Common myeloid progenitor, CD34-positive (primary cell): ENCODE measurements at places on chromosomes 5 and 9.

GRCh38 chr5:180173198-180173544, 35.8 kb downstream of the RASGEF1C start:
- H3K4me3 ChIP-seq = no peak overlapping the region
- H3K36me3 ChIP-seq = no peaks in the 10 kb centered on the region
- no peak for DNase-seq
- peaks cover 3% of the 10 kb centered on the region for H3K4me1 ChIP-seq
- H3K27me3 ChIP-seq = no peaks in the 10 kb centered on the region

- no peaks in the 10 kb centered on the region for H3K4me1 ChIP-seq
- no peak overlapping the region for H3K27ac ChIP-seq
- H3K36me3 ChIP-seq = no peaks in the 10 kb centered on the region
- no peaks in the 10 kb centered on the region for H3K27me3 ChIP-seq
- no peak for DNase-seq
Measured at GRCh38 chr5:171520300-171521174, 101.1 kb downstream of the FGF18 start.

- no peak for DNase-seq
- H3K4me3 ChIP-seq = no peak overlapping the region
- no peaks in the 10 kb centered on the region for H3K27me3 ChIP-seq
- H3K4me1 ChIP-seq = no peaks in the 10 kb centered on the region
- H3K36me3 ChIP-seq = no peaks in the 10 kb centered on the region
Measured at GRCh38 chr9:100064872-100065581, 33.8 kb downstream of the ERP44 start.

DNA sequence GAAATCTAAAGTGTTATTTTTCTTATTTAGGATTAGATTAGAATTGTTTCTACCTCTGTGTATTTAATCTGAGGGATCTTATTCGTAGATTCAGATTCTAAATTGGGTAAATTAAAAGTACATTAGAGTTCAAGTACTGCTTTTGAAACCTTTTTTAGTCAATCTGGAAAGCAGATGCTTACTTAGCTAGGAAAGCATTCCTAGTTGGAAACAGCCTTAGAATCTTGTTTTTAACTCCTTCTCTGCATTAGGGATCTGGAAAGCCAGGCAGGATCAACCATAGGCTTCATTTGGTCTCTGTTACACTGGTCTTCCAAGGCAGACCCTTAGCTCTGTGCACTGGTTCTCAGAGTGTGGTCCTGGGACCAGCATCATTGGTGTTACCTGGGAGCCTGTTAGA, 247.4 kb downstream of the NR3C1 start:
- no peak for DNase-seq
- no peak overlapping the region for H3K4me3 ChIP-seq
- no peaks in the 10 kb centered on the region for H3K4me1 ChIP-seq
- H3K36me3 ChIP-seq = no peaks in the 10 kb centered on the region
- H3K27me3 ChIP-seq = no peaks in the 10 kb centered on the region
- no peak overlapping the region for H3K27ac ChIP-seq

GRCh38 chr5:154368041-154368800, 77.6 kb upstream of the SAP30L start:
- no peaks in the 10 kb centered on the region for H3K27me3 ChIP-seq
- H3K4me3 ChIP-seq = no peak overlapping the region
- no peaks in the 10 kb centered on the region for H3K4me1 ChIP-seq
- no peaks in the 10 kb centered on the region for H3K36me3 ChIP-seq

GRCh38 chr5:127290019-127290945, at the start of gene MEGF10:
Gene MEGF10 (plus strand): TSS chr5:127290796. CDS start chr5:127331309, 40,513 bp downstream.
- peaks cover 12% of the 10 kb centered on the region for H3K4me1 ChIP-seq
- peaks cover 17% of the 10 kb centered on the region for H3K27me3 ChIP-seq
- DNase-seq = no peak
- H3K4me3 ChIP-seq = peak within 1 kb of the TSS; percentile 62
- no peaks in the 10 kb centered on the region for H3K36me3 ChIP-seq

- no peak overlapping the region for H3K4me3 ChIP-seq
- H3K27ac ChIP-seq = no peak overlapping the region
- no peak for DNase-seq
- no peaks in the 10 kb centered on the region for H3K36me3 ChIP-seq
Measured at GRCh38 chr5:32512926-32513325, 68.4 kb upstream of the ZFR start.

DNA sequence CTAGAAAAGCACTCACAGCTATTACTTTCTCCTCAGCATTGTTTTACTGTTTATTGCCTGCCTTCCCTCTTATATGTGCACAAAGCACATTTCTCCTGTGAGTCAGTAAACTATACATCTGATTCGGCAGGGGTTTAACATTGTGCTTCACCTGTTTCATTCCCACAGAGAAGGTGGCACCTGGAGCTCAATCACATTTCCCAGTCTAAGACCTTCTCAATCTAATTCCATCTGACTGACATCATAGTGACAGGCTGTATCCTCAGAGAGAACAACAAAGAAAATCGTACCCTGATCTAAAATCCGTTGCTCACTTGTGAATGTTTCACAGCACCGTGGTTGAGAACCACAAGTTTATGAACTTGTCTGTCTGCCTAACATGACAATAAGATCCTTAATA, 92.4 kb upstream of the CAST start:
- H3K27me3 ChIP-seq = no peaks in the 10 kb centered on the region
- no peak overlapping the region for H3K27ac ChIP-seq
- no peaks in the 10 kb centered on the region for H3K4me1 ChIP-seq
- no peak overlapping the region for H3K4me3 ChIP-seq
- no peaks in the 10 kb centered on the region for H3K36me3 ChIP-seq

- no peaks in the 10 kb centered on the region for H3K4me1 ChIP-seq
- no peak overlapping the region for H3K27ac ChIP-seq
- H3K36me3 ChIP-seq = no peaks in the 10 kb centered on the region
- no peak overlapping the region for H3K4me3 ChIP-seq
Measured at GRCh38 chr5:33736510-33736909, 155.3 kb downstream of the ADAMTS12 start.

GRCh38 chr9:86902586-86902985, 44.7 kb downstream of the GAS1 start:
- H3K27me3 ChIP-seq = peaks cover 8% of the 10 kb centered on the region
- H3K4me1 ChIP-seq = no peaks in the 10 kb centered on the region
- no peak for DNase-seq
- no peaks in the 10 kb centered on the region for H3K36me3 ChIP-seq

- DNase-seq = no peak
- H3K4me1 ChIP-seq = no peaks in the 10 kb centered on the region
- no peaks in the 10 kb centered on the region for H3K36me3 ChIP-seq
- no peaks in the 10 kb centered on the region for H3K27me3 ChIP-seq
- H3K4me3 ChIP-seq = no peak overlapping the region
- no peak overlapping the region for H3K27ac ChIP-seq
Measured at GRCh38 chr9:2411459-2412215, 209.9 kb upstream of the VLDLR start.
